ENCODE measurements at places on chromosomes 6 and 20.

- DNase-seq = no peak
Measured at GRCh38 chr20:2816030-2816582, at the start of gene TMEM239. TSS of gene TMEM239 (plus strand) at chr20:2816364. CDS start at chr20:2816555, 191 bp downstream.

DNA sequence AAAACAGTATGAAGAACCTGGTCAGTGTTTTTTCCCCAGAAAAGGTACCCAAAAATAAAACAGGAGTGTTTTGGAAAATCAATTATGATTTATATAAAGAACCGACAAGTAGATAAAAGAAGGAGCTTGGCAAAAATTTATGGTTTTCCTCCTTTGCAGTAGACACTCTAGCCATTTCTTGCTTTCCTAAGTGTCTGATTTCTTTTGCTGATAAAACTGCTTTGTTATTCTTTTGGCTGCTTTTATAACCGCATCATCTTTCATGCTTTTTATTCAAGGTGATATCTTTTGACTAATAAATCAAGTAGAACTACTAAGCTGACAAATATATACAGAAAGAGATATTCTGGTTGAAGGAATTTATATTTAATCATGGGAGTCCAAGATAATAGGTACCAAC lies 16.6 kb downstream of the ATG5 start:
- no peak for DNase-seq

DNA sequence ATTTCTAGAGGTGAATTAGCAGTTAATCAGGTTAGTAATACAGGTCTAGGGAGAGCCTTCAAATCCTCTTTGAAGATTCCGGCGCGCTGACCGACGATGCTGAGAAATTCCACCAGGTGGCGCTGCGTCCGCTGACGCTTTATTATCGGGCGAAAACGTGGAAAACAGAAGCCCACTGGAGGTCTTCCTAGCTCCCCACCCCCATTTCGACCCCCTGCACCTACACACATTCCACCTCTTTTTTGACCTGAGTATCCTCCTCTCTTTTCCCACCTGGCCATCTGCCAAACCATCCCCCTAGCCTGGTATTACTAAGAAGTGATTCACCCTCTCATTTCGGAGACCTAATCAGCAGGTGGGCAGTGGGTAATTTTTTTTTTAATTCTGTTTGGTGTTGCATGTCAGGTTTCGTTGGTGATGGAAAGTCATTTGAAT lies 65.4 kb upstream of the RIN2 start:
- DNase-seq = peak; percentile 10

- DNase-seq = no peak
Measured at GRCh38 chr6:151478670-151479069, 15.1 kb upstream of the CCDC170 start.

DNA sequence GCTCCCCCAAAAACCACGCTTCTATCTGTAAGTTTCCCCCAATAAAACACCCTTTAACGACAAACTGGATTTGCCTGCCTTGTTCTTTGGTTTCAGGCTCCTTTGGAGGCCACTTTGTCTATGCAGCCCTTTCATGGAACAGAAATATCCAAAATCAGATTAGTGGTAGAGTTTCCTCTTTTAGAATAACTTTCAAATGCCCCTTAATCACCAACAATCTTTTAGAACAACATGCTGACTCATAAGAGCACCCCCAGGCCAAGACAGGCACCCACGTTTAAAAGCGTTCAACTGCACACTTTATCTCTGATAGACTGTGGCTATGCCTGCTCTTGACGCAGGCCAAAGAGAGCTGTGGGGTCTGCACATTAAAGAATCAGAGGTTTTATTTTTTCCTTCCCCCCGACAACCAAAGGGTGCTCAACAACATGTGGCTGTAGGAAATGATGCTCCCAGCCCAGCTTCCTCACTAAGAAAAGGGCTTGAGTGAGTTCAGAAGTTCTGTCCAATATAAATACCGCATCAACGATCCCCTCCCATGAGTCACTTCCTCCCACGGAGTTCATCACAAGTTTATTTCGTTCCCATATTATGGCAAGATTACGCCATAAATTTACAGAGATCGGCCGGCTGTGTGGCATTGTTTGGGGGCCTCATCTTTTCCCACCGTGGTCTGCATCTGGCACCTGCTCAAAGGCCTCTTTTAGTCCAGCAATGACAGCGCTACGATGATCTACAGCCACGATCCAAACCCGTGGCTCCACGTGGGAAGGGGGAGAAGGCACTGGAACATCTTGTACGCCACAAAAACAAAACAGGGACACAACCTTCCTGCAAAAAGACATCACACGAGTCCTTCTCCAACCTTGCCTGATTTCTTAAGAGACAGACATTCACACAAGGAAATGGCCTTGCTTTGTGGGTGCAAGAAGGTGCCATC lies 88.8 kb upstream of the NFATC2 start:
- no peak for DNase-seq

GRCh38 chr6:169839898-169840631 lies 88.6 kb downstream of the ERMARD start:
- DNase-seq = no peak

DNA sequence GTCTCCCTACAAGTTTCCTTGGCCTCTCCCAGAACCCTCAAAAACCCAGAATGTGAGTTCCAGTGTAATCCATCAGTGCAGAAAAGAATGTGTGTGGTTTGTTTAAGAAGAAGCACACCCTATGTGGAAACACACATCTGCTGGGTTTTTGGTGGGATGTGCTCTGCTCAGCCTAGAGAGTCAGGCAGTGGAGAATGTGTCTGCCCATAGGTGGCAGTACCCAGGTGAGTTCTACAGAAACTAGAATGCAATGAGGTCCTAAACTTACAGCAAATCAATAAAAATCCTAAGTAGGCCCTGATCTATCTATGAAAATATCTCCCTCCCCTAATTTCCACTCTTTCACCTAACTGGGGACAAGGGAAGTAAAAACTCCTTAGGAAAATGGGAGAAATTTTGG lies 437.3 kb downstream of the DHX35 start:
- no peak for DNase-seq

DNA sequence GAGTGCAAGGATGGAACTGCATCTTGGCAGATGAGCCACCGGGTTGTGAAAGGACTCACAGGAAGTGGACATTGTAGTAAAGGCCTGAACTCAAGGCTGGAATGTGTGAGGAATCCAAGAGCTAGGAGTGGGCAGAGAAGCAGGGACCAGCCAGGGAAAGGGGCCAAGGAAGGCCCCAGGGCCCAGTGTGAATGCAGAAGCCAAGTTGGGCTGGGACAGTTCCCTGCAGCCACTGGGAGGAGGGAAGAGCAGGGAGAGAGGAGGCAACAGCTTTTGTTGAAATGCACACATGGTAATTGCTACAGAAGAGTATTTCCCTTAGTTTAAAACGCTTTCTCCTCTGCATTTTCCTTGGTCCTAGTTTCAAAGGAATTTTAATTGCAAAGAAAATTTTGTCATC lies 34.6 kb downstream of the CDH22 start:
- DNase-seq = no peak

- no peak for DNase-seq
Measured at GRCh38 chr6:170134471-170135440, 156.1 kb downstream of the DLL1 start.

- no peak for DNase-seq
Measured at GRCh38 chr20:36355469-36356171, 49.5 kb downstream of the DLGAP4 start.

GRCh38 chr6:8181160-8181881 lies 79.0 kb upstream of the EEF1E1 start:
- no peak for DNase-seq

- DNase-seq = no peak
Measured at GRCh38 chr6:44407951-44408670, 20.6 kb downstream of the CDC5L start.

GRCh38 chr20:8213270-8213669 lies 81.2 kb downstream of the PLCB1 start:
- DNase-seq = no peak

DNA sequence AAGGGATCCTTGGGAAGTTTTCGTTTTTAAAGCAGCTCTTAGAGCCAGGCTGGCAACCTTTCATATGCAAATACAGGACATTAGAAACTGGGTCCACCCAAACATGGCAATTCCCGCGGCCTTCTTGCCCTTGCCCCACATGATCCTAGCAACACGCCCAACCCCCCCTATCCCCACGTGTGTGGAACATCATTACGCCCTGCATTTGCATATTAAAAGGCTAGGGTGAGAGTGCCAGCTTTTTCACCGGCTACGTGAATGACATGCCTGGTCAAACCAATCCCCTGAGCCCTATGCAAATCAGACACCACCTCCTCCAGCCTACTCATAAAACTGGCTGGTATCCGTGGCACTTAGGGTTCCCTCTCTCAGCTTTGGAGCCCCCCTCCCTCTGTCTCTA lies 88.1 kb downstream of the TNFRSF21 start:
- no peak for DNase-seq

GRCh38 chr20:58790454-58790853 lies 60.2 kb downstream of the GNAS-AS1 start:
- no peak for DNase-seq

GRCh38 chr6:121584586-121585369 lies 149.3 kb downstream of the GJA1 start:
- DNase-seq = no peak

DNA sequence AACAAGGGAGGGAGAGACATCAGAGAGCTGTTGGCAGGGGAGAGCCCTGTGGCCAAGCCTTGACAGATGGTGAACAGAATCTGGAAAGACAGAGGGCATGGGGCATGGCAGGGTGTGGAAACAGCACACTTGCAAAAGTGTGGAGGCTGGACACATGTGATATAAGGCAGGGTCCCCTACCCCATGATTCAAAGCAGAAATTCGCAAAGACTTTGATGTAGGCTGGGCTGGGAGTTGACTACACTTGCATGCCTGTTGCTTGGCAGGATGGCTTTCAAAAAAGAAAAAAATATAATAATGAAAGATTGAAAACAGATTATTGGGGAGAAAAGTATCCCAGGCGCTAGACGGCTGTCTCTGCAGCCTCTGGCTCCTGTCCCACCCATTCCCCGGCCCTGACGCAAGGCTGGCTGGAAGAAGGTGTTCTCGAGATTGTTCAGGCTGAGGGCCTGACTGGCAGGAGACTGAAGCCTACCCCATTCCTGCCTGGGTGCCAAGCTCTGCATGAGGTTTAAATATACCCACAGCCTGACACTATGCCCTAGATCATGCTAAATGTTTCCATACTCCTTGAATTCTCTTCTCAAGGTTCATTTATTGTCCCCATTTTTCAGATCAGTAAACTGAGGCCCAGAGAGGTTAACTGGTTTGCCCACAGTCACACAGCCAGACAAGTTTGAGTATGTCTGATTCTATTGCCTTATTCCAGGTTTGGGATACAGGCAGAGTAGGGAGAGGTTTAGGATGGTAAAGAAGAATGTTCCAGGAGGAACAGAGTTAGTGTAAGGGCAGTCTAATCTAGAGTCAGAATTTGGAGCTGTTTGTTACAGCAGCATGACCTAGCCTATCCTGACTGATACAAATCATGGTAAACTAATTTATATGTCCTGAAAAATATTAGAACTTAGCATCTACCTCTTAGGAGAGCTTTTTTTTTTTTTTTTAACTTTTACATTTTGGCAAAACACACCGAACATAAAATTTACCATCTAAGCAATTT lies 23.4 kb upstream of the CCN5 start:
- no peak for DNase-seq

- DNase-seq = no peak
Measured at GRCh38 chr6:31538805-31539400, 2.9 kb downstream of the DDX39B start.

- DNase-seq = no peak
Measured at GRCh38 chr6:153208706-153209105, 77.6 kb upstream of the RGS17 start.

DNA sequence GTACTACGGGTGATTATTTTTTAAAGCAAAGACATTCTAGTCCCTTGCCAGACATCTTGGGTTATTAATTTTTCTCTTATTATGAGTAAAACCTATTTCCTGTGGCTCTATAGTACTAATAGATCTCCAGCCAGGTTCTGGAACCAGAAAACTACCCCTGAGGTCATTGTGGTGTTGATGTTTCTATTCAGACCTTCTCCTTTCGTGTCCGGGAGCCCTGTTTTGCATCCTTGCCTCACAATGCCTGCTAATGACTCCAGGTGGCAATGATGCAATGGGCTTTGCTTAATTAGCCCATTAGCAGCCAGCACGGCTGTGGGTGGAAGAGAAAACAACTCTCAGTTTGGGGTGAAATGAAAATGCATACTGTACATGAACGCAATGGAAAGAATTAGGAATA lies 62.9 kb upstream of the ARG1 start:
- DNase-seq = no peak

GRCh38 chr6:121549736-121550135 lies 114.3 kb downstream of the GJA1 start:
- no peak for DNase-seq

DNA sequence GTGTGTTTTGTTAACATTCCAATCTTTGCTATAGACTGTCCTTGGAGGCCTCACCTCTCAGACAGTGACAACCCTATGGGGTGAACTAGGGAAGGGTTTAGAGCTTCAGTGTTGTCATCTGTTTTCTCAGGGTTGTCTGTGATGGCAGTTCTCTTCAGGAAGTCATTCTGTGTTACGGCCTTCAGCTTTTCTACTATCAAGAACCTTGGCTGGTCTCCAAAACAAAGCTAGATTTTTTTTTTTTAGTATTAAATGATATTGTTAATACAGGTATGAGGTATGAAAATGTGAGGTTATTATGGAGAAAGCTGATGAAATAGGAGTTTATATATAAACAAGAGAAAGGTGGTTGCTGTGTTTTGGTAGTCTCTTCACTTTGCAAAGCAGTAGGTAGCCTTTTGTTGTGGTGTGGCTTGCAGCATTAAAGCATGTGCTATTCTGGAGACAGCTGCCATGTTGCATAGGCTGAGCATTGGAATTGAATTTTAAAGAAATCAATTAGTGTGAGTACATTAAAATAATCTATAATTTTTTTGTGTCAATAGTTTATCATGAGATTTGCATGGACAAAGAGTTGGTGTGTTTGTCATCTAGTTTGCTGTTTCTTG lies 162.6 kb downstream of the CARMIL1 start:
- no peak for DNase-seq

DNA sequence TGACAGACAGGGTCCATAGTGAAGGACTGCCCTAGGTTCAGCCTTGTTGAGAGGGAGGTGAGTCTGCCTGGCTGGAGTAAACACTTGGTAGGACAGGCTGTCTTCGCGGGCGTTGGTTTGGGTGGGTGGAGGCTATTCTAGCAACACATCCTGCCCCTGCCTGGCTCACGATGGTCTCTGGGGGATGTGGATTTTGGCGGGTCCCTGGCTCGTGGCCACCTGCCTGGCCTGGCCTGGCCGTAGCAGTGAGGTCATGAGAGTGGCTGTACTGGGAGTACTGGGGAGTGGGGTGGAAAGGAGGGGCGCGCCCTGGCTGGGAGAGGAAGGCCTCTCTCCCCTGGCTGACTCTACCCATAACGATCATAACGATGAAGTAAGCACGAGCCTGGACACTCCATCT lies 30.2 kb upstream of the MRPS18A start:
- no peak for DNase-seq

All from activated CD4-positive, CD25-positive, alpha-beta regulatory T cell treated with anti-CD3 and anti-CD28 coated beads, Interleukin-2, amount 50 U/mL, for 16 hours (primary cell).